Endothelial cell of coronary artery (primary cell): ENCODE measurements at places on chromosomes 2 and 18. TPM values are rescaled to one million over a fixed set of nuclear protein-coding genes. Genes with fewer than 3 reads are reported as not detected.

Gene DCDC2C
- total RNA-seq, result not detected in 2 replicates

Gene OTOS
- total RNA-seq, result not detected in 2 replicates

Gene STK36
- total RNA-seq, result 10.9 and 24.0 TPM in 2 replicates

Gene CNDP1
- not detected in 2 replicates for total RNA-seq

Gene NDC80
- 9.8 and 30.7 TPM in 2 replicates for total RNA-seq

Gene UGT1A5
- total RNA-seq, result not detected in 2 replicates

Gene DYNAP
- not detected in 2 replicates for total RNA-seq

Gene EDAR
- not detected in 2 replicates for total RNA-seq

Gene LOXHD1
- not detected in 2 replicates for total RNA-seq

Gene ONECUT2
- under 0.01 TPM in 2 replicates for total RNA-seq

Gene SERPINB10
- total RNA-seq, result 0.09 TPM in 1 of 2 replicates, not detected in the other

Gene SPR
- 46.5 and 49.2 TPM in 2 replicates for total RNA-seq

Gene ASXL3
- 0.18 TPM in 1 of 2 replicates, not detected in the other for total RNA-seq

Gene DUSP19
- total RNA-seq, result 1.6 and 3.3 TPM in 2 replicates

Gene CCDC138
- 5.8 and 7.2 TPM in 2 replicates for total RNA-seq

Gene PAX8
- total RNA-seq, result 0.28 TPM in 1 of 2 replicates, not detected in the other

Gene CXCR2
- total RNA-seq, result not detected in 2 replicates

Gene KIF5C
- total RNA-seq, result 0.09 TPM in 2 replicates

Gene C1QL2
- not detected in 2 replicates for total RNA-seq

Gene AKAIN1
- total RNA-seq, result not detected in 2 replicates

Gene M1AP
- not detected in 2 replicates for total RNA-seq

Gene ANKRD30BL
- total RNA-seq, result not detected in 2 replicates

Gene SERPINB11
- not detected in 2 replicates for total RNA-seq

Gene TMEM17
- total RNA-seq, result 0.47 and 1.4 TPM in 2 replicates

Gene CFC1
- total RNA-seq, result not detected in 2 replicates

Gene WDR12
- total RNA-seq, result 39.0 and 47.3 TPM in 2 replicates

Gene ACADL
- total RNA-seq, result not detected in 2 replicates

Gene ATP8B1
- 67.1 and 67.3 TPM in 2 replicates for total RNA-seq

Gene SLC9A2
- under 0.01 TPM in 2 replicates for total RNA-seq

Gene LMAN2L
- 22.7 and 25.9 TPM in 2 replicates for total RNA-seq

Gene UPP2
- total RNA-seq, result not detected in 2 replicates

Gene ASIC4
- not detected in 2 replicates for total RNA-seq

Gene ST8SIA5
- under 0.01 TPM in 1 of 2 replicates, not detected in the other for total RNA-seq

Gene DOK1
- 14.6 and 24.3 TPM in 2 replicates for total RNA-seq
